CD4-positive, alpha-beta T cell treated with Interleukin-15 for 4 hours (primary cell): ENCODE measurements at places on chromosomes 6 and 20.

DNA sequence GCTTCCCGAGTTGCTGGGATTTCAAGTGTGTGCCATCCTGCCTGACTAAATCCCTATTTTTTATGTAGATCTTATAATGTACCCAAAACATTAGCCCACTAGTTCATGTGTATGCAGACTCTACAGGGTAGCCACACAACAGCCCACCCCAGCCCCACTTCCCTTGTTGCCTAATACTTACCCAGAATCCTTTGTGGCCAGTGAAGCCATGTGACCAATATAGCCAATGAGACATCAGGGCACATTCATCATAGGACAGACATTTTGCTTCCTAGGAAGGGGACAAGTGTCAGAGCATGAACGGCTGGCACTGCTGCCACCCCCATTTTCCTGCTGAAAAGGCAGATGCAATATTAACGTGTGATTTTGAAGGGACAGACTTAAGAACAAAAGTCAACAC is 36.0 kb upstream of the TCP11 start:
- DNase-seq: no peak

DNA sequence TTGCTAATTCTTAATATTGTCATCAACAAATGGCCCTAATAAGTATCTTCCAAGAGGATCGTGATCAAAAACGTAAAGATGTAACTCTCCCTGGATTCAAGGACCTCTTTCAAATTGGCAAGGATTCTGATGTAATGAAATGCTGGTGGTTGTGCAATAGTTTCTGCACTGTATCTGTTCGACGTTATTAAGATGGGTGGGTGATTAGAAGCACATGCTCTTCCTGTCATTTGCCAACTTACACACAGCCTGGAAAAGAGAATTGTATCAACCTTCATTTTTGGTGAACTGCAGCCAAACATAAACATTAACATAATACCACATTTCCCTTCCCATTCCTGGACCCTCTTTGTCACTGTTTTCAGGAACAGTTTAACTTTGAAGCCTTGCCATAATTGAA is 9.8 kb downstream of the FOXQ1 start:
- no peak for DNase-seq

- DNase-seq: no peak
Measured at GRCh38 chr6:105740946-105741645, 338.2 kb upstream of the PREP start.

GRCh38 chr6:11433860-11434259 is 103.7 kb upstream of the TMEM170B start:
- no peak for DNase-seq

- DNase-seq: no peak
Measured at GRCh38 chr6:150123645-150124044, 19.2 kb upstream of the PPP1R14C start.

DNA sequence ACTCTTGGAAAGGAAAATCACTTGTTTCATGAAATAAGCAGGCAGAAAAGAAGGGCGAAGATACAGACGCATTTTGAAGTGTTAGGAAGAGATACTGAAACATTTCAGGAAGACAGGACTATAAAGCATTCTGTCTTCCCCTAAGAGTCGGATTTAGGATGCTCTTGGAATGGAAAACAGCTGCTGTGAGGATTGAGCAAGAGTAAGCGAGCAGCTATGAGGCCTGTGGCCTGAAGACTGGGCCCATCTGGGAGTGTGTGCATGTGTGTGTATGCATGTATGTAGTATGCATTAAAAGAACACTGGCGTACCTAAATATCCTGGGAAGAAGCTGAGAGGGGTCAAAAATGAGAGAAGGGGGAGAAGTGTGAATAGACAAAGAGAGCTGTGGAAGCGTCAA is 83.6 kb downstream of the SIM1 start:
- DNase-seq: no peak

DNA sequence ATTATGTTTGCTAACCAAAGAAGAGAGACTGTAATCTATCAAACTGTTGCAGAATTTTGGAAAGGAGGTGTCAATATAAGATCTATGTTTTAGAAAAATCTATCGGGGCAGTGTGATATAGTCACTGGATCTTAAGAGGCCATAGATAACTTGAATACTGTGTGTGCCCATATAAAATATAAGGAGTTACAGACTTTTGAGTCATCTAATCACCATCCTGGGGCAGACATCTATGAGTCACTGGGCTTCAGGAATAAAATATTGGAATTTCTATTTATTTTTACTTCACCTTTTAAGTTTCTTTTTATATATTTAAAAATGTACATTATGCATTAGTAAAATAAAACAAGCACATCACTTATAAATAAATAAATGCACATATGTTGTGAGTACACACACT is 509.3 kb upstream of the MAN1A1 start:
- no peak for DNase-seq

DNA sequence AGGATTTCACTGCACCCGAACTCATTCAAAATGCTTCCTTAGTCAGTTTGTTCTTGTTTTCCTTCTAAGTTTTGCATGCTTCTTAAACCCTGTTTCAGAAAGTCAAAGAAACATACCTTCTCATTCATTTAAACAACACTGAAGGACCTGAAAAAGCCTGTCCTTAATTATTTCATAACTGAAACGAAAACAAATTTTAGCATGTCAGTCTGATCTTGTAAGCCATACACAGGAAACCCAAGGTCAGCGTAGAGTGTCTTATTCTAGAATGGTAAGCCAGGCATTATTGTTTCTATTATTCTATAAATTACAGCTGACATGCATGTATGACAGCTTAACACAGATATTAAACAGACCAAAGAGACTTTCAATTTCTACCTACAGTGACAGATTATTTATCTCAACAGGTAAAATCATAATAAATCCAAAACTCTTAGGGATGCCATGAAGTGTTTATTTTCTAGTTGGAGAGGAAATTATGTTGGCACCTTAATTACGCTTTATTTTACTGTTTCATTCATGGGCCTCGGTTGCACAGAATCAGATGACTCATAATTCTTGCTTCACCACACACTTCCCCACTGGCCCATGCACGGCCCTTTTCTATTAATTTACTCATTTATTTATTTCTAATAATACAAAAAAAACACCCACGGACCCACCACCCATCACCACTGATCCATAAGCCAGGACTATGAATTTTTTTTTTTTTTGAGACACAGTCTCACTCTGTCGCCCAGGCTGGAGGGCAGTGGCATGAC is 39.3 kb upstream of the DUSP22 start:
- peak; percentile 23 for DNase-seq

DNA sequence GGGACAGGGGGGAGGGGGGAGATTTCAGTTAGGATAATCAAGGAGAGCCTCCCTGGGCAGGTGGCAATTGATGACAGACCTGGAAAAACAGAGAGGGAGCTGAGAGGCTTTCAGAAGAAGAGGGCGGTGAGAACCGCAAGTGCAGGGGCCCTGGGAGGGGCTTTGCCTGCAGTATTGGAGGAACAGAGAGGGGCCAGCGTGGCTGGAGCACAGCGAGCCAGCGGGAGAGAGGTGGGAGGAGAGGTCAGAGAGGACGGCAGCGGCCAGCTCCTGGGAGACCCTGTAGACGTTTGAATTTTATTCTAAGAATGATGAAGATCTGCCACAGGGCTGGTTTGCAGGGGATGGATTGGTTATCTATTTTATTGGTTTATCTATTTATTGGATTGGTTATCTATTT is 34.5 kb upstream of the NOL4L start:
- no peak for DNase-seq

- no peak for DNase-seq
Measured at GRCh38 chr20:19815553-19815991, 57.5 kb downstream of the RIN2 start.

GRCh38 chr6:42781546-42781795 is 381 bp upstream of the BICRAL start:
- DNase-seq: no peak

DNA sequence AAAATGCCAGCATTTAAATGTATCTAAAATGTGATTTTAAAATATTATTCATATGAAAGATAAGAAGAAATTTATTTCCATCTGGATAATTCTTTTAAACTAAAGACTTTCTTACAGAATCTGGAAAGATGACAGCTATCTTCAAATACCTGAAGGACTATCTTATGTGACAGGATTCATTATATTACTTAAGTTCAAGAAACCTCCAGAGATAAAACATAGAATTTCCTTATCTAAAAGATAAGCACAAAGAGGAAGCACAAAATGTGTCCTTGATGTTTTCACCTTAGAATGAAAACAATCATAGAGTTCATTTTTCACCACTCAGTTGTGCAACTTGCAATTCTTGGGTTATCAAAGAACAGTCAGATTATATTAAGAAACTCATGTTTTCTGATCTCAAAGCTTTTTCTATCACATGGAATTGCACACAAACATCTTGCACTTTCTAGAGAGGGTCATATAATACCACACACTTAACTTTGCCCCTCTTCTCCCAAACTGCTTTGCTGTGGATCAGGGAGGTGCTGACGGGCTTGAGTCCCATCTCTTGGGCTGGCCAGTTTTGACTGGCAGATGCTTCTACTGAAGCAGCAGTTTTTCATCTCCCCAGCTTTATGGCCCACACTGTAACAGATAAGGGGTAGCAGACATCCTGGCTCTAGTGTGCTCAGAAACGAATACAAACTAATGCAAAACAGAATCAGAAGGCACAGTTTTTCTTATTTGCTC is 467.4 kb downstream of the CDC5L start:
- no peak for DNase-seq

DNA sequence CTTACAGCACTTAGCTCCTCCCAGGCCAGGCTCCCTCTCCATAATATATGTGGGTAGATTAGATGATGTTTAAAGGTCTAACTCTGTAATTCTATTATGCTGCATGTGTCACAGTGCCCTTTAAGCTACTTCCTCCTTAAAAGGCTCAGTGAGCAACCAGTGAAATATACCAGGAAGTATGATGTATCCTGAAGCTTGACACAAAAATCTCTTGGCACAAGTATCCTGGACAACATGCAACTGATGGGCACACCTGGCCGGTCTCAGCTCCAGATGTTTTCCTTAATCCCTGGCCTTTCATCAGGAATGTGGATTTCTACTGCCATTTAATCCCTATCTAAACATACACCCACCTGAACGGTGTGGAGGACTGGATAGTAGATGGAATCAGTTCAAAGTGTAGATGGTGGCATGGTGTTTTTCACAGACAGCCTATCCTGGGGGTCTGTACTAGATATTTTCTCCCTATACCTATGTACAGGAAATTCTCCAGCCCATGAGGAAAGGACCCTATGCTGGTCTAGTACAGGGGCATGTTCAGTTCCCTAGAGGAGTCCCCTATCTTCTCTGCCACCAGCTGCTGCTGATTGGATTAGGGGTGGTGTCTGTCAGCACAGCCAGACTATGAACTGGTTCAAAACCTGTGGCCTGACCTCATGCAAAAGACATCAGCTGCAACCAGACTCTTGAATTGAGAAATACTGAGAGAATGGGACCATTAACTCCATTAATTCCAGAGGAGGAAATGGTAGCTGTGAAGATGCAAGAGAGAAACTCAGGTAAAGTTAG is 59.4 kb upstream of the CITED2 start:
- DNase-seq: no peak

- DNase-seq: no peak
Measured at GRCh38 chr20:25483431-25484132, 76.1 kb downstream of the GINS1 start.

DNA sequence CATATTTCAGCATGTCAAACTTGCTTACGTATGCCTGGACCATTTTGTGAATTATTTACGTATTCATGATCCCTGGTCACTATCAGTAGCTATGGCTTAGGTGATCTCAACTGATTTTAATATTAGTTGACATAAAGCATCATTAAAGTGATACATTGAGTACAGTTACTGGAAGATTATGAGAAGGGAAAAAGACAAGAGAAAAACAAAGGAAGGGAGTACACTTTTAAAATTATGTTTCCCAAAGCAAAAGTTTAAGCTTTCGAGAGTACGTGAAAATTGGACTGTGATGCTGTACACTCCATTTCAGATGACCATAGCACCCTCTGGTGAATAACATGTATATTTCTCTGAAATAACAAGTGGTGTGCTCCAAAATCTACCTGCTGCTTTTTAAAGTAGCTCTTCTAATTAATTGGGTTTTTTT is 215.0 kb upstream of the HSF2 start:
- no peak for DNase-seq

DNA sequence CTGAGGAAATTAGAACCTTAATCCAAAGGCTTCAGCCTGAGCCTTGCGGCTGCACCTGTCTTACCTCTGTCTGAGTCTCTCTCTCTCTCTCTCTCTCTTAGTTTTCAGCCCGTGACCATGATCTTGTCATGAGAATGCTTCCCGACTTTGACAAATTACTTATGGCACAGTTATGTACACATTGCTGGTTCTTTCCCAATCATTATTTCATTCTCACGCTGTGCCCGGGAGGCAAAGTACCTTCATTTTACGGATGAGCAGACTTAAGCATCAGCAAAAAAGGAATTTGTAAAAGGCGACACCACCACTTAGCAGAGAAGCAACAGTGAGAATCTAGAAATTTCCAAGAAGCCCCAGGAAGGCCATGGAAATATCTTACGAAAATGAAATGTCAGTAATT is 54.6 kb downstream of the GMPR start:
- DNase-seq: no peak

- DNase-seq: peak; percentile 7
Measured at GRCh38 chr6:111565326-111566221, 40.1 kb downstream of the TRAF3IP2 start.

- DNase-seq: no peak
Measured at GRCh38 chr20:44166008-44166407, 21.0 kb downstream of the JPH2 start.

- DNase-seq: no peak
Measured at GRCh38 chr20:20060234-20060998, 8.1 kb downstream of the CFAP61 start.

GRCh38 chr6:41255638-41256246 is 27.6 kb downstream of the TREML4 start:
- no peak for DNase-seq

DNA sequence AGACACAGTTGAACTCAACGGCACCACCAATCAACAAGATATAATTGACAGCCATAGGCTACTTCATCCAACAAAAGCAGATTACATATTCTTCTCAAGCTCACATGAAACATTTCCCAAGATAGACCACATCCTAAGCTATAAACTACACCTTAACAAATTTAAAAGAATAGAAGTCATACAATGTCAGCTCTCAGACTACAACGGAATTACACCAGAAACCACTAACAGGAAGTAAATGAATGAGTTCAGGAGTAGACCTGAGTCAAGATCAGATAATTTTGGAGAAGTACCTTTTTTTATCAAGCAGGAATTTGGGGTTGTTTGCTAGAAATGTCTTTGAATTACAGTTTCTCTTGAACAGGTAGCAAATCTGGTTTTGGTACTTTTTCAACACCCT is 237.8 kb downstream of the TBX18 start:
- no peak for DNase-seq

DNA sequence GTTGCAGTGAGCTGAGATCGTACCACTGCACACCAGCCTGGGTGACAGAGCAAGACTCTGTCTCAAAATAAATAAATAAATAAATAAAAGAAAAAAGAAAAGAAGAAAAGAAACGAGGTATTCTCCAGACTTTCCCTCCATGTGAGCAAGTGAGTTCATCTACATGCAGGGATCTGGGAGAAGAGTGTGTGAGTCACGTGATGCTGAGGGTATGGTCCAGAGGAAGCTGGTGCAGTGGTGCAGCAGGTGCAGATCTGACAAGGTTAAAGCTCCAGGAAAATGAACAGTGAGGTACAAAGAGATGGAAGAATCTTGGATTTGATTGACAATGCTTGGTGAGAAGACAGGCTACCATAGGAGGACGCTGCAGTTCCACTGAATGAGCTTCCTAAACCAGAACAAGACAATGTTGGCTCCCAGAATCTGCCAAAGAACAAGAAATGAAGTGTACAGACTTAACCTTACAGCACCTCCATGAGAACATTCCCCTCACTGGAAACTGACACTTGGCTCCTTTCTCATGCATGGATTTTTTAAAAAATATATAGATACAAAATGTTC is 79.5 kb upstream of the BTBD3 start:
- no peak for DNase-seq

- DNase-seq: no peak
Measured at GRCh38 chr6:38514399-38514798, 125.3 kb downstream of the BTBD9 start.
